Mammary microvascular endothelial cell (primary cell): ENCODE measurements at places on chromosomes 16 and 17. TPM values are rescaled to one million over a fixed set of nuclear protein-coding genes. Genes with fewer than 3 reads are reported as not detected.

ACSM5 gene
- 0.27 TPM in 1 of 2 replicates, not detected in the other for total RNA-seq

NPIPA7 gene
- 4.6 and 10.9 TPM in 2 replicates for total RNA-seq

ZFP3 gene
- 0.94 and 1.1 TPM in 2 replicates for total RNA-seq

TEKT5 gene
- total RNA-seq, result not detected in 2 replicates

NPIPA5 gene
- total RNA-seq, result 3.1 and 5.1 TPM in 2 replicates

RCVRN gene
- not detected in 2 replicates for total RNA-seq

MVP gene
- total RNA-seq, result 320 and 330 TPM in 2 replicates

BIRC5 gene
- 68.9 and 105 TPM in 2 replicates for total RNA-seq

CCL3 gene
- total RNA-seq, result not detected in 2 replicates

NPIPA3 gene
- 0.33 TPM in 1 of 2 replicates, not detected in the other for total RNA-seq

MILR1 gene
- 14.3 and 20.6 TPM in 2 replicates for total RNA-seq

CDH1 gene
- not detected in 2 replicates for total RNA-seq

TLCD2 gene
- total RNA-seq, result 0.33 and 0.94 TPM in 2 replicates

CDRT15 gene
- total RNA-seq, result not detected in 2 replicates

RHBDF2 gene
- 46.8 and 54.8 TPM in 2 replicates for total RNA-seq

CA5A gene
- not detected in 2 replicates for total RNA-seq

SGCA gene
- total RNA-seq, result not detected in 2 replicates

BHLHA9 gene
- not detected in 2 replicates for total RNA-seq

NEUROD2 gene
- not detected in 2 replicates for total RNA-seq

CCDC92B gene
- total RNA-seq, result 0.05 TPM in 1 of 2 replicates, not detected in the other

GNGT2 gene
- total RNA-seq, result 2.8 and 8.5 TPM in 2 replicates

CCR7 gene
- not detected in 2 replicates for total RNA-seq

TP53TG3B gene
- not detected in 2 replicates for total RNA-seq

RND2 gene
- under 0.01 and 0.20 TPM in 2 replicates for total RNA-seq

NKD1 gene
- under 0.01 TPM in 1 of 2 replicates, not detected in the other for total RNA-seq

MYO18A gene
- total RNA-seq, result 9.9 and 14.2 TPM in 2 replicates

PPL gene
- total RNA-seq, result 0.47 and 0.64 TPM in 2 replicates

ABAT gene
- total RNA-seq, result 0.44 and 0.53 TPM in 2 replicates

KRT15 gene
- total RNA-seq, result 18.9 and 31.8 TPM in 2 replicates

KCNJ12 gene
- total RNA-seq, result 0.25 and 0.67 TPM in 2 replicates

WFDC1 gene
- total RNA-seq, result not detected in 2 replicates

MARCHF10 gene
- total RNA-seq, result not detected in 2 replicates

CCL7 gene
- total RNA-seq, result not detected in 2 replicates

CUEDC1 gene
- 13.4 and 16.4 TPM in 2 replicates for total RNA-seq
